ENCODE measurements at places on chromosomes 3 and 15.

- DNase-seq, result no peak
Measured at GRCh38 chr15:78976691-78977090, 31.8 kb upstream of the CTSH start.

DNA sequence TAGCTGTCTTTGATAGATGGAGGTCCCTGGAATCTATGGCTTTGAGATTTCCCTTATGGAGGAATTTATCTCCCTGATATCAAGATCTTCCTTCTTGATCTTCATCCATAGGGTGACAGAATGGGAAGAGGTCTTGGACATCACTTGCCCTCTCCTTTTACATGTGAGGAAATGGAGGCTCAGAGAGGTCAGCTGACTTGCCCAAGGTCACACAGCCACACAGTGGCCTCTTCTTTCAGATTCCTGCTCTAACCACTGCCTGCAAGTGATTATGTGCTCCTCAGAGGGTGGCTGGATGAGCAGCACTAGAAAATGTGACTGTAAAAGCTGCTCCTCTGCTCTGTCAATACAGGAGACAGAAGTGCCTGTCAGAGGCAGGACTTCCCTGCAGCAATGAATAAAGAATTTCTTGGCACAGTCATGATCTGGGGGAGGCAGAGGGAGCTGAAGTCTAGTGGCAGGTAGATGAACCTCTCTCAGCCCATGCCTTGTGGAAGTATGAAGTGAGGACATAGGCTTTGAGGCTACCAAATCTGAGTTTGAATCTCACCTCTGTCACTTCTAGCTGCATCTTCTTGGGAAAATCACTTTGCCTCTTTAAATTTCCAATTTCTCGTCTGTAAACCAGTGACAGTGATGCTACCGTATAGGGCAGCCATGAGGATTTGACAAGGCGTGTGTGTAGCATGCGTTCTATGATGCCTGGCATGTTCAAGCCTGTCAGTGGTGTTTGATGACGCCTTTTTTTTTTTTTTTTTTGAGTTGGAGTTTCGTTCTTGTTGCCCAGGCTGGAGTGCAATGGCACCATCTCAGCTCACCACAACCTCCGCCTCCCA, 12.0 kb downstream of the SSUH2 start:
- DNase-seq, result no peak

DNA sequence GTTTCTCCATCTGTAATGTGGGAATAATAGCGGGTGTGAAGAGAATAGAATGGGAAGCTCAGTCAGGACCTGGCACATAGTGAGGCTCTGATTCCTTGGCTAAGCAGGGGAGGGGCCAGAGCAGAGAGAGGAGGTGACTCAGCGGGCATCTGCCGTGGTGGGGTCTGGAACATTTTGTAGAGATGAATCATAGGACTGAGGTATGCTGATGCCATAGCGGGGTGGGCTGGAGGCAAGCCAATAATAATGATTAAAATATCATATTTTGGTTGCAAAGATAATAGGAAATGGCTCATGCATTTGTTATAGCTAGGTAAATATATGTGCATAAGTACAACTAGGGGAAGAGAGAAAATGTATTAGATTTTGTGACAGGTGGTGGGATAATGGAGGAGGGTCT, 11.2 kb downstream of the TGM4 start:
- no peak for DNase-seq

- DNase-seq, result no peak
Measured at GRCh38 chr3:170496026-170496867, 77.6 kb downstream of the CLDN11 start.

DNA sequence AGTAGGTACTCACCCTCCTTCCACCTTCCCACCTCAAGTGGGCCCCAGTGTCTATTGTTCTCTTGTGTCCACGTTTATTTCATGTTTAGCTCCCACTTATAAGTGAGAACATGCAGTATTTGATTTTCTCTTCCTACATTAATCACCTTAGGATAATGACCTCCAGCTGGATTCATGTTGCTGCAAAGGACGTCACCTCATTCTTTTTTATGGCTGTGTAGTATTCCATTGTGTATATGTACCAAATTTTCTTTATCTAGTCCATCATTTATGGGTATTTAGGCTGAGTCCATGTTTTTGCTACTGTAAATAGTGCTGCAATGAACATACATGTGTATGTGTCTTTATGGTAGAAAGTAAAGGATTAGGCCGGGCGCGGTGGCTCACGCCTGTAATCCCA, 5.9 kb upstream of the MLF1 start:
- DNase-seq, result no peak

- DNase-seq, result no peak
Measured at GRCh38 chr3:132837615-132838014, 115.4 kb upstream of the NPHP3 start.

- no peak for DNase-seq
Measured at GRCh38 chr3:102464261-102464660, 29.4 kb downstream of the ZPLD1 start.

GRCh38 chr3:142858043-142858442, 30.8 kb downstream of the PCOLCE2 start:
- no peak for DNase-seq

DNA sequence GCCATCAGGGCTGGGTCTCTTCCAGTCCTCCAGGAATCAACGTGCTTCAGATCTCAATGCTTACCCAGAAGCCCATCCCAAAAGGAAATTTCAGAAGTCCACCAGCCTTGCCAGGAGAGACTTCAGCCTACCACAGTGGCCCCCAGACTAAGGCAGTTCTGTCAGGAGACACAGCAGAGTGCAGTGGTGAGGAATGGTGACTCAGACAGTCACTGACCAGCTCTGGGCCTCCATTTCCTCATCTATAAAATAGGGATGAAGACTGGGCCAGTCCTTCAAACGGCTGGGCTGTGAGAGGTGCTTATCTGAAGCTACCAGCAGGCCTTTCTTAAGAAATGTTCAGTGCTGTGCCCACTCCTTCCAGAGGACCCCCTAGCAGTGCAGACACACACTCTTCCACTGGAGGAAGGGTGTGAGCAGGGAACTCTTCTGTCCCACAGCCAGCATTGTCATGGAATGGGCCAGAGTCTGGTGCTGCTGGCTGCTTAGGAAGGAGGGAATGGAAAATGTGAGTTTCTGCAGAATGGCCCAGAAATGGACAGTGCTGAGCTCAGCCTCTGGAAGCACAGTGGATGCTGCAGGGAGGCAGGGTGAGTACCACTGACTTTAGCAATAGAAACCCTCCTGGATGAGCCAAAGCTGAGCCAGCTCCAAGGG, 41.6 kb upstream of the DUSP7 start:
- no peak for DNase-seq

DNA sequence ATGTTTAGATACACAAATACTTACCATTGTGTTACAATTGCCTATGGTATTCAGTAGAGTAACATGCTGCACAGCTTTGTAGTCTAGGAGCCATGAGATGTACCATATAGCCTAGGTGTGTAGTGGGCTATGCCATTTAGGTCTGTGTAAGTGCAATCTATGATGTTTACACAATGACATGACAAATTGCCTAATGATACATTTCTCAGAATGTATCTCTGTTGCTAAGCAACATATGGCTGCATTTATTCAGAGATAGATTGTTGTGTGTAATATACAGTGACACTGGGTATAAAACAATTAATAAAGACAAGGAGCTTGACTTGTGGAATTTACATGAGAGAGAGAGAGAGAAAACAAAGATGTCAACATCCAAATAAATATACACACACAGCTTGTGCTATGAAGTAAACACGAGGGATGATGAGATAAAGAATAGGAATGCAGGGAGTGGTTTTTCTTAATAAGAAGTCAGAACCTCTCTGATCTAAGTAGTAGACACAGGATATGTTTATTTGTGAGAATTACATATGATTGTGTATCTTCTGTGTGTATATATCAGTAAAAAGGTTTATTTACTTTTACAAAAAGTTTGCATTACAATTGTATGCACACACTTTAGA, 110.0 kb downstream of the KCNAB1 start:
- no peak for DNase-seq

DNA sequence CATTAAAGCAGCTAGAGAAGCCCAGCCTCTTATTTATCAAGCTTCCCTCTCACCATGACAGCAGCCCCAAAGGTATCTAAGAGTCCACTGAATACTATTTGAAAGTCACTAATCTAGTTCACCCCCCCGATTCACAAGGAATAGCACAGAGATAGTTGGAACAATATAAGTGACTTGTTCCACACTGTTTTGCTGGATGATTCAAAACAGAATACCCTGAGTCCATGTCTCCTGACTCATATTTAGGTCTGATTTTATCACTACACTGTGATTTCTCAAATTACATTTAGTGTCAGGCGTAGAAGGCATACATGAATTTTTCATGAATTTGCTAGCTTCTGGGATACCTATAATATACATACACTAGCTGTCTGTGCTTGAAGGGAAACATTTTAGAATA, 18.7 kb upstream of the EOGT start:
- no peak for DNase-seq

DNA sequence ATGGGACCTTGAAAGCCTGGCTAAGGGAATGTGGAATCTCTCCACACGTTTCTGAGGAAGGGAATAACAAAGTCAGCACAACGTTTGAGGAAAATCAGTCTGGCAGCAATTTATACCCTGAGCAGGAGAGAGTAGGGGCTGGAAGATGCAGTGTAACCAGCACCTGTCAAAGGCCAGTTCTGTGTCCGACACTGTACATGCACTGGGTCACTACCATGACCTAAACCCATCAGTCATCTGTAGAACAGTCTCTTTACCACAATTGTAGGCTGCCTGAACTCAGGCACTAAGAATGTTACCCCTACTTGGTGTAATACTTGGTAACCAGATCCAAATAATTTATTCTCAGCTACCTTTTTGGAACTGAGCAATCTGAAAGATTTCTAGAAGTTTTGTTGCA, 113.4 kb downstream of the FEZF2 start:
- DNase-seq, result no peak

GRCh38 chr3:50050361-50050760, 38.4 kb upstream of the RBM5 start:
- no peak for DNase-seq

GRCh38 chr15:101193120-101193644, 58.7 kb downstream of the CHSY1 start:
- DNase-seq, result no peak

- no peak for DNase-seq
Measured at GRCh38 chr3:114274929-114275328, 18.9 kb upstream of the TIGIT start.

- no peak for DNase-seq
Measured at GRCh38 chr15:97978401-97979139, 18.1 kb downstream of the ARRDC4 start.

- DNase-seq, result no peak
Measured at GRCh38 chr3:171932153-171932611, 89.0 kb downstream of the TMEM212 start.

GRCh38 chr15:99212406-99212805, 37.0 kb downstream of the TTC23 start:
- DNase-seq, result no peak

GRCh38 chr3:123120573-123120972, 53.7 kb downstream of the PDIA5 start:
- DNase-seq, result no peak

DNA sequence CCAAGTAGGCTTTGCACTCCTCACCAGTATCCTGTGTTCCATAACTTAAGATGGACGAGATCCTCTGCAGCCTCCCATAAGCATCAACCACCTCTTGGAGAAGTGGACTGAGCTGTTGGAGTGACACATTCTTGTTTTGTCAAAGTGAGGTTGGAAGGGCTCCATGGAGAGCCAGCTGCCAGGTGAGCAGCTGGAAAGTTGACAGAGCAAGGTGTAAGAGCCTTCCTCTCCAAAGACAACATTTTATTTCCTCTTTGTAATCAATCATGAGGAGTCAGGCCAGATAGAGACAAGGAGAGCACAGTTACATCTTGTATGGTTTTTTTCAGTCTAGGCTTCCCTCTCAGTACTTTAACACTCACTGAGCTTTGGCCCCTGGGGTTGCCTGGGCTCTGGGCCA, 5.1 kb downstream of the ABI3BP start:
- DNase-seq, result no peak

DNA sequence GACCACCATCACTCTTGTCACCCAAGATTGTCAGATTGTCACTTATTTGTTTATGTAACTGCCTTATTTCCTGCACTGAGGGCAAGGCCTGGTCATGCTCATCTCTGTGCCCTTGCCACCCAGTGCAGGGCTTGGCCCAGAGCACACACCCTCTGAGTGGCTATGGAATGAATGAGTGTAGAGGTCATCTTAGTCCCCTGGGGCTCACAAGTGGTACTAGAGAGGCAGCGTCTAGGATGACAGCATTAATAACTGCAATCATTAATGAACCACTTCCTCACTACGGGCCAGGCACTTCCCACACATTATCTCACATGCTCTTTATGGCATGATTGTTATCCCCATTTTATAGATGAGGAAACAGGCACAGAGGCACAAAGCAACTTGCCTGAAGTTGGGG, 117.0 kb downstream of the SMAD6 start:
- DNase-seq, result no peak

Measured in stimulated activated CD8-positive, alpha-beta memory T cell treated with anti-CD3 and anti-CD28 coated beads, Interleukin-15, amount 100 ng/mL, for 1 hour (primary cell).